Stimulated activated CD8-positive, alpha-beta memory T cell treated with anti-CD3 and anti-CD28 coated beads, Interleukin-15, amount 100 ng/mL, for 4 hours (primary cell): ENCODE measurements at places on chromosomes 2 and 18.

DNA sequence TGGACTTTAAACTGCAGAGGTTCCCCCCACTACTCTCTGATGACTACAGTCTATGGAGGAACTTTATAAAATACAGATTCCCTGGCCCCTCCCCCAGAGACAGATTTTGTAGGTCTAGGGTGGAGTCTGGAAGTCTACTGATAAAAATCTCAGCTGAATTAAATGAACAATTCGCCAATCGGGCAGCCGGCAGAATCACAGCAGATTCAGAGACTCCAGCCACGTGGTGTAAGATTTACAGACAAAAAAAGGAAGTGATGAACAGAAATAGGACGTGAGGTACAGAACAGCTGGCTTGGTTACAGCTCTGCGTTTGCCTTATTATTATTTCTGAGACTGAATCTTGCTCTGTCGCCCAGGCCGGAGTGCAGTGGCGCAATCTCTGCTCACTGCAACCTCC is 21.4 kb upstream of the MTA3 start:
- DNase-seq: no peak

GRCh38 chr18:70384181-70384790 is 95.4 kb downstream of the SOCS6 start:
- no peak for DNase-seq

GRCh38 chr18:3525870-3526420 is 76.0 kb downstream of the TGIF1 start:
- no peak for DNase-seq

- DNase-seq: no peak
These were observed 577 bp downstream of the MOGAT1 start for GRCh38 chr2:222672068-222672401.

GRCh38 chr2:235047171-235048160 is 95.6 kb downstream of the SH3BP4 start:
- DNase-seq: no peak

- no peak for DNase-seq
These were observed 221.4 kb downstream of the THSD7B start for GRCh38 chr2:136986605-136987221.

DNA sequence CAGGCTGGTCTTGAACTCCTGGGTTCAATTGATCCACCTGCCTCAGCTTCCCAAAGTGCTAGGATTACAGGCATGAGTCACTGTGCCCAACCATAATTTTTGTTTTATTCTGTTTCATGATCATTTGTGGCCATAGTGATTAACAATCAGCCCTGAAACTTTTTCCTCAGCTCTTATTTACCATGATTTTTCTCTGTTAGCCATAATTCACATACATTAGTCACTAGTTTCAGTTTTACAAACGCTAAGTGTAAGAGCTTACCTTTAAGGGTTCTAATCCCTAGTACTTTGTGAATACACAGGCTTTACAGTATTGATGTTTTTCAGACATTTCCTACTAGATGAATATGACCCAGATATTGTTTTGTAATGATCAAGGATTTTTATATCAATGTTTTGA is 216.1 kb downstream of the DPP4 start:
- no peak for DNase-seq

DNA sequence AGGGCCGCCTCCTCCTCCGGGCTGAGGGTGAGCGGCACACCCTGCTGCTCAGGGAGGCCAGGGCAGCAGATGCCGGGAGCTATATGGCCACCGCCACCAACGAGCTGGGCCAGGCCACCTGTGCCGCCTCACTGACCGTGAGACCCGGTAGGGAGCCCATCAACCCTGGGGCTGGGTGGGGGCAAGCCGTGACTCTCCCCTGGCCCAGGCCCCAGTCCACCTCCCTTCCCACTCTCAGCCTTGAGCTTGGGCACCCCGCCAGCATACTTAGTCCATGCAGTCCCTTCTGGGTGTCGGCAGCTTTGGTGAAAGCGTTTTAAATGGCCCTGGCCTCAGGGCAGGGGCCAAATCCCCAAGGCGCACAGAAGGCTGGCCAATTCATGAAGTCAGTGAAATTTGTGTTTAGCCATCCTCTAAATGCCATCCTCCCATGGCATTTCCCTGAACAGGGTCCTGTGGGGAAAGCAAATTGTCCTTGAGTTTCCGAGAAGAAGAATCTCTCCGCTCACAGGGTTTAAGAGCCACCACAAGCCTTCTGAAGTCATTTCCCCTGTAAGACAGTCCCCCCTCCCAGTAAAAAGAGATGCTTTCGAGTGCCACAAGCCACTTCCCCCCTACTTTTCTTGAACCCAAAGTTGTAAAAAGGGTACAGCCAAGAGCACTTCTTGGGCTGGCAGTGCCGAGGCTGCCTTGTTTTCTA is 17.2 kb downstream of the SPEG start:
- DNase-seq: no peak

DNA sequence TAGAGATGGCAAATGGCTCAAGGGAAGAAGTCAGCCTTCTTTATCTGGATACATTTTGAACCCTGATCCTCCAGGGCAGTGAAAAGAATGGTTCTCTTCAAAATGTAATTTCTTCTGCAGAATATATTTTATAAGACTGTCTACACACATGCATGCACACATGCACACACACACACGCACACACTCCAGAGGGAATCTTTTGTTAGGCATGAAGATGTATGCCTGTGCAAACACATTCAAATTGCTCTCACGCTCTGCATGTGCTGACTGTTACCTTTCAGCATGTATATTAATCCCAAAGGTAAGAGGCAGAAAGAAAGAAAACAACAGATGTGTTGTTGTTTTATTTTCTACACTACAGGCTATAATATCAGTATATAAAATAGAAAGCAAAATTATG is 43.2 kb downstream of the SLC5A7 start:
- no peak for DNase-seq

DNA sequence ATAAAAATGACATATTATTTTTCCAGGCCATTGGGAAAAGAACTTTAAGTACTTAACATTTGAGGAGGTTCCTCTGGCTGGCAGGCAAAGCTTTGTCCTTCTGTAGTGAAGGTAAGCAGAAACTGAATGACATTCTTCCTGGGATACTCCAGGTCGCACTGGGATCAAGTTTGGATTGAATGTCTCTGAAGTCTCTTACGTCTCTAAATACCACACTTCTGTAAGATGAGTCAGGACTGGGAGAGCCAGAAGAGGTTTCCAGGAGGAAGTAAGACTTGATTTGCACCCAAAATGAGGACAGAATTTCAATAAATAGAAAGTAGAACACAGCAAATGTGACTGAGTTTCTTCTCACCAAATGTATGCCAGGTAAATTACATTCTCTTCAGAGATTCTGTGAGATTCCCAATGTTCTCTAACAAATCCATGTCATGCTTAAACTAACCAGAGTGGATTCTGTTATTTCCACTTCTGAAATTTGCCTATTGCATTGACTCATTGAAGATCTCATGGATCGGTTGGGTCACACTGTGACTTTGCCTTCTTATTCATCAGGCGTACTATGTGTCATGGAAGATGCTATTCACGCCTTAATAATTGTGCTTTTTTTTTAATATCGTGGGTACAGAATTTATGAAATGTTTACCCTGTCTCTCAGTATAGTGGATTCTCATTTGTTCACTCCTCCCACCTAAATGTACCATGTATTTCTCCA is 25.5 kb upstream of the VIT start:
- no peak for DNase-seq

- no peak for DNase-seq
These were observed 574.1 kb upstream of the ID2 start for GRCh38 chr2:8107621-8108378.

GRCh38 chr2:12766421-12766879 is 49.7 kb downstream of the TRIB2 start:
- DNase-seq: no peak

- no peak for DNase-seq
These were observed 13.6 kb downstream of the FHOD3 start for GRCh38 chr18:36311026-36311570.

- DNase-seq: no peak
These were observed 134.7 kb downstream of the RIF1 start for GRCh38 chr2:151544449-151544848.

GRCh38 chr2:41922177-41922576 is 125.6 kb upstream of the PKDCC start:
- DNase-seq: no peak

- DNase-seq: no peak
These were observed 65.9 kb upstream of the SH3RF3 start for GRCh38 chr2:109062859-109063700.

DNA sequence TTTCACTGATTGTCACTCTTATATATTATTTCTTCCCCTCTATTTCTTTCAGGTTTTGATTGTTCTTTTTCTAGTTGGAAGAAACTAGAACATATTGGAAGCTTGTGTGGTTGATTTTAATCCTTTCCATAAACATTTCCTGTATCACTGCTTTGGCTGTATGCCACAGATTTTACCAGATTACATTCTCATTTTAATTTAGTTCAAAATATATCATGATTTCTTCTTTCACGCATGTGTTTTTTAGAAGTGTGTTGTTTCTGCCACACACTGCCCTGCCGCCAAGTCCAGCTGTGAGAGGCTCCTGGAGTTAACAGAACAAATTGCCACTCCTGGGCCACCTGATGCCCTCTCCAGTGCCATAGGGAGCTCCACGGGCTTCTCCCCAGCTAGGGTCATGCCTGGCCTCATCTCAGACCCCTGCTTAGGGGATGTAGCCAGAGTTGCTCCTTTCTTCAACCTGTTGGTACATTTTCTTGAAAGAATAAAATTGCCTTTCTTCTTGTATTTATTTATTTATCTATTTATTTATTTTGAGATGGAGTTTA is 206.2 kb upstream of the COPS8 start:
- no peak for DNase-seq
